ENCODE measurements at places on chromosomes 11 and 22.
A peak's percentile ranks its signal among the peaks of the same experiment; 100 is the strongest.

DNA sequence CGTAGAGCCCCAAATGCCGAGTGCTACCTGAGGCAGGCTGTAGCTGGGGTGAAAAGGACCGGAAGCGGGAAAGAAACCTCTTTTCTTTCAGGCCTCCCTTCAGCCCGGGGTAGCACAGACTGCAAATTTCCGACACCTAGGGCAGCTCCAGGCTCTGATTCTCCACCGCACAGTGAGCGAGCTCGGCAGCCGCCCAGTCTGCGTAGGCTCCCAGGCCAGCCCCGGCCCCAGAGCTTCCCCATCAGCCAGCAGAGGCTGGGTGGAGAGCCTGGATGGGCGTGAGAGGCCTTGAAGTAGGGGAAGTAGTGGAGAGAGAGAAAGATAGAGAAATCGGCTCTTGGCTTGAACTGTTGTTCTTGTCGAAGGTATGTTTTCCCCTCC is 9.3 kb upstream of the PAX6 start:
- DNase-seq: no peak

DNA sequence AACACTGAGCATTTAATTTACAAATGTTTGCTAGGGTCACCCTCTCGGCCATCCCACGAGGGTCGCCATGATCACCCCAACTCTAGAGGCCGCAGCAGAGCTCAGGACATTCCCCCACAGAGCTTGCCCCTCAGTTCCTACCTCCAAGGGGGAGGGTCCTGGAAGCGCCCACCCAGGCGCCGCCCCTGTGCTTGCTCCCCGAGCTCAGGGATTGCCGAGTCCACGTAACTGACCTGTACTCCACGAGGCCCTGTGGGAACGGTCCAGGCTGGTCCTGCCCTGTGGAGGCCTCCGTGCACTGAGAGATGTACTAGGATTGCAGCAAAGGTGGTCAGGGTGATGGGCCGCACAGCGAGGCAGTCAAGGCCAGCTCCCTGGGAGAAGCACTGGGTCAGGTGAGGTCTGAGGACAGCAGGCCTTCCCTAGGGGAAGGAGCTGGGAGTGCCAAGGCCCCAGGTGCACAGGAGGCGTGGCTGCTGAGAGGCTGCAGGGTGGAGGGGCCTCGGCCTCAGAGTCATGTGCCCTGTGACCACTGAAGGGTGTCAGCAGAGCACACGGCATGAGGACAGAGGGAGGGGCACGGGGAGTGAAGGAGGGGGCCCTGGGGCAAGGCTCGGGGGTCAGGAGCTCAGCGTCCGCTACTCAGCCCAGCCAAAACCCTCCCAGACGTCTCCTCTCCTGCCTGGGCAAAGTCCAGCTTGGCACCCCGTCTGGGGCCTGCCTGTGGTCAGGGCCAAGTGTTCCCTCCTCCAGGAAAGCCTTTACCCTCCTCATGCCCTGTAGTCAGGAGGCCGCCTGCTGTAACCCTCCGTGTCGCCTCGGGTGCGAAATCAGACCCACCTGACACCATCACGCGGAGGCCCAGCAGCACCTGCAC is 2.4 kb upstream of the MIOX start:
- DNase-seq: no peak

DNA sequence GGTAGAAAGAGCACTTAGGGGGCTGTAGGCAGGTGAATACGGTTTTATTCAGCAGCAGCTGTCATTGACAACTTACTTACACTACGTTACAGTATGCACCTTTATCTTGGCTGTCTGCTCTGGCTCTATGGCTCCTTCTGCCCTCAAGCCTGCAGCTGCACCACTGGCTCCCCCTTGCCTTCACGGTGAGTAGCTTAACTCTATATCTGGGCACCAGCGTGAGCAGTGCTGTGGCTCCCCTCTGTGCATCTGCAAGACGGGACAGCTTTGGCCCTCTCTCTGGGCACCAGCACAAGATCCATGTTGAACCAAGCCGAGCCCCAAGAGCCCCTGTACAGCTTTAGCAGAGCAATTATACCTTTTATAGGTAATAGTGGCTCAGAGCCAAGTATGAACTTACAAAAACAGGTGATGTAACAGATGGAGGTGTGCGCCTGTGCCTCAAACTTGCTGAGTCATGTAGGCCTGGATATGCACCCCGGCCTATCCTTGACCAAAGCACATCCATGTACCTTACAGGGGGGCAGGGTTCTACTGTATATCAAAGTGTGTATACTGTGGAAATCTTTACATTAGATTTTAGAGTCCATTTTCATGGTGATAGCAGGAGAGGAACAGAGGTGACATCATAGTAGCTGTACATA is 96.9 kb upstream of the CTSC start:
- DNase-seq: no peak

- DNase-seq: peak; percentile 59
Observed at GRCh38 chr11:13465909-13466371, 2.9 kb upstream of the BTBD10 start.

DNA sequence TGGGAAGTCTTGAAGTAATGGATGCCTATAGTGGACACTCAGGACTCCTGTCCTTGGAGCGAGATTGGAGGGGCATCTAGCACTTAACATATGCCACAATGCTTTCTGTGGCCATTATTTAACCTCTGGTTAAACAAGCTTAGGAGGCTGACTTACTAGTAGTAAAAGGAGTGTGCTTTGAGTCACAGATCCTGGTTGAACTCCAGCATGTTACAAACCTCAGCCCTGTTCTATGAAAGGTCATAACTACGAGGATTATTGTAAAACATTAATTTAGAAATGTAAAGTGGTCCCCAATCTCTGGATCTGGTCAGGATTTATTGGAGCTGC is 1.1 kb upstream of the LBHD1 start:
- DNase-seq: no peak

DNA sequence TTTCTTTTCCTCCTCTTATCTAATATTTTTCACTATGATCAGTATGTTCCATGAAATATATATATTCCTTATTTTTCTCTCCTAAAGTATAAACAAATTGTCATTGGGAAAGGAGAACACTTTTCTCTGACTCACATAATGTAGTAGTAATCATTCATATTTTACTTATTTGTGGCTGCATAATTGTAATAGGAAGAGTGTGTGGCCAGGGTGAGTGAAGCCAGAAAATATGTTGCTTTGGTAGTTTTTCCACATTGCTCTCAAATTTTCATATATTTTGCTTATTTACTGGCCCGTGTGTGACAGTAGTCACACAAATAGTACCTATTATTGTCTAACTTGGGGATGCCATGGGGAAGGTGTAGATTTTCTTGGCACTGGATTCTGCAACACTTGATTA is 172.1 kb downstream of the DYNC2H1 start:
- DNase-seq: no peak

Measured in HT-29 (cell line).